ENCODE measurements at places on chromosomes 3 and 15.

DNA sequence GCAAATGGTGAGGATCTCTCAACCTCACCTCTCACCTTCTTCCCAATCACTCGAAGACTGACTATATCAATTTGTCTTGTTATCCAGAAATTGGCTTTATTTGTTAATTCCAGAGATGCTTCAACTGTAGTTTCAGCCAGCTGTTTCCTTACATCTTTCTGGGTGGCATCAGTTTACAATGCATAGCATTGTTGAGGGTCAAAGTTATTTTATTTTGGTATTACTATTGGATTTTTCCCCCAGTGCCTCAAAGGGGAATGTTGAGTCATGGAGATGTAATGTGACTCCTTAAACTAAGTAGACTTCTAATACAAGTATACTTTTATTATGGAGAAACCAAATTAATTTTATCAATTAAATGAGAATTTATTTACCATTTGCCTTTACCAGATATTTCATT lies 351.6 kb downstream of the TIGIT start:
- H3K27me3 ChIP-seq = no peaks in the 10 kb centered on the region
- DNase-seq = no peak
- no peak overlapping the region for H3K27ac ChIP-seq
- peaks cover 8% of the 10 kb centered on the region for H3K36me3 ChIP-seq
- peaks cover 10% of the 10 kb centered on the region for H3K4me1 ChIP-seq

- H3K4me3 ChIP-seq = no peak overlapping the region
- no peaks in the 10 kb centered on the region for H3K36me3 ChIP-seq
- H3K4me1 ChIP-seq = no peaks in the 10 kb centered on the region
- DNase-seq = no peak
- no peak overlapping the region for H3K27ac ChIP-seq
- H3K27me3 ChIP-seq = peaks cover 15% of the 10 kb centered on the region
Observed at GRCh38 chr15:79157631-79158592, 67.3 kb upstream of the RASGRF1 start.

GRCh38 chr3:177771780-177772179 lies 574.5 kb upstream of the TBL1XR1 start:
- DNase-seq = no peak
- H3K27ac ChIP-seq = no peak overlapping the region
- peaks cover 3% of the 10 kb centered on the region for H3K36me3 ChIP-seq
- no peak overlapping the region for H3K4me3 ChIP-seq

- no peak overlapping the region for H3K27ac ChIP-seq
- H3K4me3 ChIP-seq = no peak overlapping the region
- H3K36me3 ChIP-seq = peaks cover 32% of the 10 kb centered on the region
- H3K4me1 ChIP-seq = peaks cover 56% of the 10 kb centered on the region
- H3K27me3 ChIP-seq = no peaks in the 10 kb centered on the region
Observed at GRCh38 chr15:72486144-72486543, 12.0 kb downstream of the ARIH1 start.

GRCh38 chr15:38482572-38482971 lies 28.6 kb downstream of the FAM98B start:
- no peak for DNase-seq
- no peak overlapping the region for H3K4me3 ChIP-seq
- peaks cover 28% of the 10 kb centered on the region for H3K36me3 ChIP-seq
- H3K27me3 ChIP-seq = no peaks in the 10 kb centered on the region
- no peak overlapping the region for H3K27ac ChIP-seq

GRCh38 chr3:171835613-171836012 lies 7.5 kb upstream of the TMEM212 start:
- H3K4me1 ChIP-seq = peaks cover 3% of the 10 kb centered on the region
- no peak overlapping the region for H3K27ac ChIP-seq
- no peak for DNase-seq

DNA sequence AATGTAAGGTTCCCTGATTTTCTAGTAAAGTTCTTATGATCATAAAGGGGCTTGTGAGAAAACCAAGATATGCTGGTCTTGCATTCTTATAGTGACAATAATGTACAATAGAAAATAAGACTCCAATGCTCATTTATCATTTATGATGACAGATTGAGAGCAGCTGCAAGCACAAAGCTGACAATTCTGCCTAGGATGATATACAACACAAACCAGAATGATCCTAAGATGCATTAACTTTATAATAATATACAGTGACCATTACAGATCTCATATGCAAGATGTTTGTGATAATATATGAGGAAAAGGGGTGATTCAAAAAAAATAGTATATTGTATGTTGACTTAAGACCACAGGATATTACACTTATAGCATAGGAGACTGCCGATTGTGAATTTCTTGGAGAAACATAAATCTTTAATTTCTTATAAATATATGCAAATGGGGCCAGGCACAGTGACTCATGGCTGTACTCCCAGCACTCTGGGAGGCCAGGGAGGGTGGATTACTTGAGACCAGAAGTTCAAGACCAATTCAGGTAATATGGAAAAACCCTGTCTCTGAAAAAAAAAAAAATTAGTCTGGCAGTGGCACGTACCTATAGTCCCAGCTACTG lies 387.0 kb downstream of the ZBBX start:
- DNase-seq = no peak
- no peak overlapping the region for H3K4me3 ChIP-seq
- no peak overlapping the region for H3K27ac ChIP-seq

- no peak for DNase-seq
- no peak overlapping the region for H3K27ac ChIP-seq
- peaks cover 10% of the 10 kb centered on the region for H3K4me1 ChIP-seq
- H3K27me3 ChIP-seq = no peaks in the 10 kb centered on the region
- no peaks in the 10 kb centered on the region for H3K36me3 ChIP-seq
Observed at GRCh38 chr3:138062037-138062436, 52.1 kb downstream of the CLDN18 start.

DNA sequence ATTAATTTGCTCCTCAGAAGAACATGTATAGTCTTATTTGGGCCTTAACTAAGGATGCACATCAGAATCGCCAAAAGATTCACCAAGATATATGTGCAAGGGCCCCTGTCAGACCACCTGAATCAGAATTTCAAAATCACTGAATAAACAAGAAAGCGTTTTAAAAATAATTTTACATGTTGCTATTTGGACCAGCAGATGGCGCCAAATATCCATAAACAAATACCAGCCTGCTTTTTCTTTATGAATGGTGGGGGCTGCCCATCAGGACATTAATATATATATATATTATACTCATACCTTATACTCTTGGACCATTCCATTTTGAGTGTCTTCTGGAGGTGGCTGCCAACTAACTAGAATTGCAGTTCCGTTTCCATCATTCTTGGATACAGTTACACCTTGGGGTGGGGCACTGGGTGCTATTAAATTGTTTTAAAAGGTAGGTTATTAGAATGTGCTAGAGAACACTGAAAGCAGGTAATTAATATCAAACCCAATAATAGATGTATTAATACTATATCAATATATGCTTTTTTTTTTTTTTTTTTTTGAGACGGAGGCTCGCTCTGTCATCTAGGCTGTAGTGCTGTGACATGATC lies 1108.3 kb downstream of the ROBO1 start:
- H3K27me3 ChIP-seq = no peaks in the 10 kb centered on the region
- DNase-seq = no peak
- H3K4me3 ChIP-seq = no peak overlapping the region
- no peak overlapping the region for H3K27ac ChIP-seq
- no peaks in the 10 kb centered on the region for H3K36me3 ChIP-seq
- no peaks in the 10 kb centered on the region for H3K4me1 ChIP-seq

DNA sequence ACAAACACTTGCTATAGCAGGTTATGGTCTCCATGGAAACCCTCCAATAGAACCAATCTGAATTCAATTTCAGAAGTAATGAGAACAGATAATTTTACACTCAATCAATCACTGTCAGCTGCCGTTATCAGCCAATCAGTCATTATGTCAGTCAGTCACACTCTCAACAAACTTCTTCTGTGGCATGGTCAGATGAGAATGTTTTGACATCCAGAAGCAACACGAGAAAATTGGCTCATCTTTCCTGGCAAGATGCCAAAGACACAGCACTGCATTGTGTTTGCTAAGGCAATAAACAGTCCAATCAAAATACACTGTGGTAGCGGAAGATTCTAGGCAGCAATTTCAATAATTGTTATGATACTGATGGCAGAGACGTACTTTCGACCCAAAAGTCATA lies 190.7 kb downstream of the RORA start:
- H3K4me1 ChIP-seq = no peaks in the 10 kb centered on the region
- H3K36me3 ChIP-seq = no peaks in the 10 kb centered on the region
- H3K27me3 ChIP-seq = peaks cover 4% of the 10 kb centered on the region
- H3K27ac ChIP-seq = no peak overlapping the region

- H3K27ac ChIP-seq = no peak overlapping the region
- H3K27me3 ChIP-seq = no peaks in the 10 kb centered on the region
- no peak overlapping the region for H3K4me3 ChIP-seq
Observed at GRCh38 chr3:174253940-174254339, 605.2 kb upstream of the NAALADL2 start.

GRCh38 chr15:60379525-60380274 lies 18.1 kb downstream of the ANXA2 start:
- no peak overlapping the region for H3K4me3 ChIP-seq
- H3K27ac ChIP-seq = no peak overlapping the region
- no peak for DNase-seq
- no peaks in the 10 kb centered on the region for H3K27me3 ChIP-seq

DNA sequence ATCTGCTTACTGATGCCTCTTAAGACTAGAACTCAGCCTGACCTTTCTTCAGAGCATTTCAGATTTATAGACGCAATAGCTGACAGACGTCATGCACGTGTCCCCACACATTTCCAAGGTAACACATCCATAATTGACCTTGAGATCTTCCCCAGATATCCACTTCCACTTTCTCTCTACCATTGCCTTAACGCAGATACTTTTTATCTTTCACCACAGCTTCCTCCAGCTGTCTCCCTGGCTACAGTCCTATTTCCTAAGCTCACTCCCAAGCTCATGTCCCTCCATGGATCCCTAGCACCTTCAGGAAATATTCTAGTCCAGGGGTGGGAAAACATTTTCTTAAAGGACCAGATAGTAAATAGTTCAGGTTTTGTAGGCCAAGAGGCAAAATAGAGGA lies 173.0 kb upstream of the MITF start:
- no peak for DNase-seq
- no peaks in the 10 kb centered on the region for H3K4me1 ChIP-seq
- peaks cover 5% of the 10 kb centered on the region for H3K27me3 ChIP-seq
- H3K4me3 ChIP-seq = no peak overlapping the region
- H3K36me3 ChIP-seq = no peaks in the 10 kb centered on the region

GRCh38 chr15:34358367-34358766 lies 8.6 kb downstream of the LPCAT4 start:
- no peak overlapping the region for H3K4me3 ChIP-seq
- peaks cover 6% of the 10 kb centered on the region for H3K4me1 ChIP-seq
- no peaks in the 10 kb centered on the region for H3K27me3 ChIP-seq
- H3K36me3 ChIP-seq = peaks cover 69% of the 10 kb centered on the region
- no peak overlapping the region for H3K27ac ChIP-seq

DNA sequence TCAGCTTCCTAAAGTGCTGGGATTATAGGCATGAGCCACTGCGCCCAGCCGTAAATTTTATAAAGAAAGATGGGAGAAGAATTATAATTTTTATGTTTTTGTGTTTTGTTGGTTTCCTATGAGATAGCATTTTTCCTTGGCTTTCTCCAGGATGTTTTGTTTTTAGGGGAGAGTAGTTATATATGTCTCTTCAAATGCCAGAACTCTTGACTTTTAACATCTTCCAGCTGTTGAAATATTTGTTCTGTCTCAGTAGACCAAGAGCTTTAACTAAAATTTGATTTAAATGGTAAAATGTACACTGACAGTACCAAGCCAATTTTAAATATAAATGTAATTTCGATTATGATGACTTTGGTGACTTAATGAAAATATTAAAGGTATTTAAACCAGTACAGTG lies 96.8 kb downstream of the DHX36 start:
- no peak overlapping the region for H3K27ac ChIP-seq
- no peaks in the 10 kb centered on the region for H3K4me1 ChIP-seq
- H3K4me3 ChIP-seq = no peak overlapping the region
- H3K27me3 ChIP-seq = no peaks in the 10 kb centered on the region
- no peak for DNase-seq
- no peaks in the 10 kb centered on the region for H3K36me3 ChIP-seq

GRCh38 chr15:100235030-100235617 lies 106.7 kb downstream of the ADAMTS17 start:
- no peak overlapping the region for H3K4me3 ChIP-seq
- H3K4me1 ChIP-seq = no peaks in the 10 kb centered on the region
- peaks cover 4% of the 10 kb centered on the region for H3K27me3 ChIP-seq
- H3K36me3 ChIP-seq = no peaks in the 10 kb centered on the region
- H3K27ac ChIP-seq = no peak overlapping the region
- DNase-seq = no peak

DNA sequence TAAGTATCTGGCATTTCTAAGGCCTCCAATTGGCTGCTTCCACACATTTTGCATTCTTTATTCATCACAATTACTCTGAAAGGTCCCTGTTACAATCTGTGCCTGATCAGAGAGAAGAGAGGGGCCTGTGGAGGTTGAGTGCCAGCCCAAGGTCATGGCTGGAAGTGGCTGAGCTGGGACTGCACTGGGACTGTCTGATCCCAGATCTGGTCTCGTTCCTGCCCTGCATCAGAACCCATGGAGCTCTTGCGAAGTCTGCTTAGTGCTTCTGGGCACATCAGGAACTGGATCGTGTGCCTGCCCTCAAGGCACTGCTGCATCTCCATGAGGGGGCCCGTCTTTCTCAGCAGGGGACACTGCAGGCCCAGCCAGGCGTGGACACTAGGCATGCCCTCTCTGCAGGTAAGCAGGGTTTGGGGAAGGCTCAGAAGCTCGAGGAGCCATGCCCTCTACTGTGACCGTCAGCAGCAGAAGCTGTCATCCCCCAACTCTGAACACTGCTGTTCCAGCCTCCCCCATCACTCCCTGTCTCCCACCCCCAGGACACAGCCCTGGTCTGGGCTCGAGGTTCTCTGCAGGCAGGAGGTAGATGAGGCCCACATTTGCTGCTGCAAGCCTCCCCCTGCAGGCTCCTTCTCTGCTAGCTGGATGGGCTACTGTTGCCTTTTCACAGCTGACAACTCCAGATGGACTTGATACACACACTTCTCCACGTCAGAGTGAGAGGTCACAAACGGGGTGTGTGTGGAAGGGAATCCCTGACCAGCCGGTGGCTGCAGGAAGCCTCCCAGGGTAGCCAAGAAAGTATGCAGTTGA lies 96.5 kb upstream of the PRR23E start:
- H3K4me3 ChIP-seq = no peak overlapping the region
- peaks cover 28% of the 10 kb centered on the region for H3K27me3 ChIP-seq
- H3K27ac ChIP-seq = no peak overlapping the region
- H3K4me1 ChIP-seq = no peaks in the 10 kb centered on the region
- no peak for DNase-seq

- H3K27ac ChIP-seq = no peak overlapping the region
- DNase-seq = no peak
- H3K4me3 ChIP-seq = no peak overlapping the region
- H3K4me1 ChIP-seq = no peaks in the 10 kb centered on the region
- no peaks in the 10 kb centered on the region for H3K36me3 ChIP-seq
Observed at GRCh38 chr3:173706630-173707029, 309.1 kb downstream of the NLGN1 start.

DNA sequence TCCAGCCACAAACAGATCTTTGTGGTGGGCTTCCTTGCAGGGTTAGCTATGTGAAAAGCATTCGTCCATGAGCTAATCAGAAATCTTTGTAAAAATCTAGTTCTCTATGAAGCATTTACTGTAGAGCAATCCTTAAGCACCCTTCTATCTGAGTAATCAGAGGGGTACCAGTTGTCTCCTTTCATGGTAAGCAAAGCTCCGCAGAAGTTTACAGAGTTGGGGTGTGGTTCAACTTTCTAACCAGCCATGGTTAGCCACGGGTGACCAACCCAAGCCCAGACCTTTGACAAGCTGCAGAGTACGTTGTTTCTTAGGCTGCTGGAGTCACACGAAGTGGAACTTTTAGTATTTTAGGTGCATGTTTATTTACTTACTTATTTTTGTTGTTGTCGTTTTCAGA lies 77.4 kb downstream of the FLNB start:
- DNase-seq = no peak
- no peak overlapping the region for H3K4me3 ChIP-seq
- peaks cover 19% of the 10 kb centered on the region for H3K4me1 ChIP-seq
- peak overlapping the region; percentile 48 for H3K27ac ChIP-seq
- no peaks in the 10 kb centered on the region for H3K27me3 ChIP-seq

All from stimulated activated naive B cell treated with anti-CD40 and anti-IgM and Interleukin-4, amounts not matched to agents 10 μg/mL and 1 μg/mL and 100 μg/mL, for 72 hours (primary cell).